ENCODE measurements at places on chromosomes 6 and 20. TPM values are rescaled to one million over a fixed set of nuclear protein-coding genes. Genes with fewer than 3 reads are reported as not detected.

DNA sequence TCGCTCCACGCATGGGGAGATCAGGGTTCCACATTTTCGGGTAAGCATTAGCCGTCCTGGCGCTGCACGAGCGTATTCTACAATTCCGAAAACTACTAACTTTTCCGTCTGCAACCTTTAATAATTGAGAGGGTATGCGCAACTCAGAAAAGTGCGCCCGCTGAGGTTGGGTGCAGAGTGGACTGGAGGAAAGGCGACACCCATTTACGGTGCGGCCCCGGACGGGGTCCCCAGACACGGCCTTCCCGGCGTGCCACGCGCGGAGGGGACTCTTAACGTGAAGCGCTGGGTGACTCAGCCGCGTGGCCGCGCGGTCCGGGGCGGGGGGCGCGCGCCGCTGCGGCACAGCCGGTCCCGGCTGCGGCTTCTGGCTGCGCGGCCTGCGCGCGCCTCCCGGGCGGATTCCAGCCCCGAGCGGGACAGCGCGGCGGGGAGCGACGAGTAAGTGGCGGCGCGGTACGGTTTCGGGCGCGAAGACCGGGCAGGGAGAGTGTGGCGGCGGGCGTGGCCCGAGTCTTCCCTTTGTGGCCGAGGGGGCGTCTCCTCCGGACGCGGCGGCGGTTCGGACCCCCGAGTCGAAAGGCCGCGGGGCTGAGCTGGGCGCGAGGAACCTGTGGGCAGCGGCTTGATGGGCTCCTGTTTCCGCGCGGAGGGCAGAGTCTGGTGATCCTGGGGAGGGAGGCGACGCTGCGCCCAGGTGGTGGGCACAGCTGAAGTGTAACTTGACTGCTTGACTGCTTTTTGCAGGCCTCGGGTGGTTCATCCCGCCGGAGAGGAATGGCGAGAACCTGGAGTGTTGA lies at the start of the genes KCTD20 and PXT1:
Gene KCTD20, plus strand, starts transcription at position 330 of the 800 bp plus-strand sequence. CDS start 27,098 bp downstream, outside the sequence.
Gene PXT1, minus strand, starts transcription at position 184 of the 800 bp plus-strand sequence. CDS start 16,772 bp downstream, outside the sequence.
- peak; percentile 84 for DNase-seq

The PRDM1 gene
- total RNA-seq = 1.8 TPM

DNA sequence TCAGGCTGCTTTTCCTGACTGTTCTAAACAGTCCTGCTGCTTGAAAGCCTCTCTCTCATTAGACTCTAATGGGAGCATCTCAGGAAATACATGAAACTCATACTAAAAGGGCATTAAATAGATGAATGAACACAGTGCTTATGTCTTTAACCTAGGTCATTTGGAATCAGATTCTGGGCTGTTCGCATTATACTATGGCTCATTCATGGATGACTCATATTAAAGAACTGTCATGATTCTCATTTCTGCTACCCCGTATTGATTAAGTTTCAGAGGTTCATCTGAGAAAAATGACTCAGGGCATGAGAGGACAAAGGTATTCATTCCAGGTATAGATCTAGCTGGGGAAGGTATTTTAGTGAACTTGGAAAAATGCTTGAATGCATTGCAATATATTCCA lies 335.5 kb downstream of the GJA1 start:
- DNase-seq = no peak

The COMMD7 gene
- total RNA-seq = 25.8 TPM

GRCh38 chr6:15148356-15148946 lies 97.4 kb upstream of the JARID2 start:
- no peak for DNase-seq
